Activated CD8-positive, alpha-beta memory T cell treated with anti-CD3 and anti-CD28 coated beads, Interleukin-2, amount 10 ng/mL, durations not matched to agents 7 days and 5 days (primary cell): ENCODE measurements at places on chromosomes 6 and 20. TPM values are rescaled to one million over a fixed set of nuclear protein-coding genes. Genes with fewer than 3 reads are reported as not detected.

The RNASET2 gene
- total RNA-seq = 46.6 TPM

The CLDN20 gene
- not detected for total RNA-seq

The TSBP1 gene
- not detected for total RNA-seq

The SIRPG gene
- total RNA-seq = 122 TPM

The ITPA gene
- 51.9 TPM for total RNA-seq

The IL17A gene
- not detected for total RNA-seq

The B3GALT4 gene
- total RNA-seq = 20.5 TPM
